ENCODE measurements at places on chromosomes 2 and 18. TPM values are rescaled to one million over a fixed set of nuclear protein-coding genes. Genes with fewer than 3 reads are reported as not detected.

Gene C2orf76
- 8.5 TPM for total RNA-seq

- no peak for DNase-seq
These were observed 37.6 kb downstream of the PPP1R1C start for GRCh38 chr2:182023235-182023634.

Gene DPP4
- total RNA-seq: 297 TPM

DNA sequence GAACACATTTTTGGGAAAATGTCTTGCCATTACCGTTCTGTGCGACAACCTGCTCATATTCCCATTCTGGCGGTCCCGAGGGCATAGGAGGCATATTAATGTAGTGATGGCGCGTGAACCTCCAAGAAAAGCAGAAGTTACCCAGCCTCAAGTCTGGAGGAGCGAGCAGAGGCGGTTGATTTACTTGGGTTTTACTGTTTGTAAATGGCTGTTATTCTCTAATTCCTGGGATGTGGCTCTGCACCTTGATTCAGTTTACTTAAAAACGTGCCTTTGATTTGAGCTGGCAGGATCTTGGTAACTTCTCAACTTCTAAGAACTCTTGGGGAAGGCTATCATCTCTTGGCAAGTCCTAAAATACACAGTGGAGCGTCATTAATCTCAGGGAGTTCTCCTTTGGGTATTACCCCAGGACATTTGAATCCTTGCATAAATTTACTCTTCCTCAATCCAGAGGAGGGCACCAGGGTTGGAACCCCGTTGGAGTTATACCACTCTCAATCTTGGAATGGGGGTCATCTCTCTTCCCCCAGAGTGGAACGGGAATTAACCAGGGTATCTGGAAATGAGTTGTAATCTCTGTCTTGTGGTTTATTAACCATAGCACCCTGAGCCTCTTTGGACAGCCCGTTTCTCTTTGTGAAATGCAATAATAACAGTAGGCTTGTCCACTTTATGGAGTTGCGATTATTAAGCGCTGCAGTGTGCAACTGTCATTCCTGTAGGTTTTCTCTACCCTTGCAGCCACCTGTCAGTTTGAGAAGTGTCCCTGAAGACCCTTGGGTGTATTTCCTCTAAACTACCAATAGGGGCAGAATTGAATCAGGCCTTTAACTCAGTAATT is 2.1 kb downstream of the HK2 start:
- peak; percentile 38 for DNase-seq

DNA sequence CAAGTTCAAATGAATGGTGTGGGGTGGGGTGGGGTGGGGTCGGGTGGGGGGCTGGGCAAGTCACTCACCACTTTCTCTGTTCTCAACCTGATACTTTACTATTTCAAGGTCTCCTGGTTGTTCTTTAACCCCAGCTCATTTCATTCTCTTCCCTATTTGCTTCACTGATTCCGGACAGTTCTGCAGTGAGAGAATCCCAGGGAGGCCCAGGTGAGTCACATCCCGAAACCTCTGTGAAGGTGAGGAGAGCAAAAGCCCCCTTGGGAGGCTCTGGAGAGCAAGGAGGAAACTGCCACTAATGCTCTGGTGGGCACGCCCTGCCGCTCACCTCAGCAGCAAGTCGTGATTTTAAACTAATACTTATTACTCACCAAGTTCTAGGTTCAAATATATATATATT is 8.9 kb downstream of the EDAR start:
- no peak for DNase-seq

GRCh38 chr18:7941533-7941932 is 374.4 kb downstream of the PTPRM start:
- DNase-seq: no peak

Gene SYT4
- total RNA-seq: not detected

GRCh38 chr18:8821531-8821930 is 116.2 kb downstream of the MTCL1 start:
- DNase-seq: no peak

DNA sequence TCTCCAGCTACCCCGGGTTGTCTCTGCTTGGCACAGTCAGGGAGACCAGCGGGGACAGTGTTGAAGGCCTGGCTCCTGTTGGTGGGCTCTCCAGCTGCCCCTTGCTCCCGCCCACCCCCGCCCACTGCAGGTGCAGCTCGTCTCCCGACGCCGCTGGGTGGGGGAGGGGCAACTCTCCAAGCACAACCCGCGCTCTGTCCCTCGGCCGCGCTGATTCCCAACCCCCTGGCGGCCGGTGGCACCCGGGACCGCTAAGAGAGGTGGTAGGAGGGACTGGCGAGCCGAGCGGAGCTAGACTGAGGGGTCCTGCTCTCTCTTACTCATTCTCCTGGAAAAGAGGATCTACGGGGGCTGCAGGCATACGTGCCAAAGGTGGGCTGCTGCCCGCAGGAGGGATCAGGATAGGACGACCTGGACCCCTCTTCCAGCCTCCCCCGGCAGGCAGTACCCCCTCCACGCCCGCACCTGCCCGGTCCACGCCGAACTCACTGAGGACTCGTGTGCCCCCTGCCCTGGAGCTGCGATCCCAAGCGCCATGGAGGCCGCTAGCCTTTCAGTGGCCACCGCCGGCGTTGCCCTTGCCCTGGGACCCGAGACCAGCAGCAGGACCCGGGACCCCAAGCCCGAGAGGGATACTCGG is 44.5 kb downstream of the DDX18 start:
- no peak for DNase-seq

Gene CDCA7
- total RNA-seq: 1.3 TPM

Gene TUBA4B
- not detected for total RNA-seq

Gene SKOR2
- not detected for total RNA-seq

DNA sequence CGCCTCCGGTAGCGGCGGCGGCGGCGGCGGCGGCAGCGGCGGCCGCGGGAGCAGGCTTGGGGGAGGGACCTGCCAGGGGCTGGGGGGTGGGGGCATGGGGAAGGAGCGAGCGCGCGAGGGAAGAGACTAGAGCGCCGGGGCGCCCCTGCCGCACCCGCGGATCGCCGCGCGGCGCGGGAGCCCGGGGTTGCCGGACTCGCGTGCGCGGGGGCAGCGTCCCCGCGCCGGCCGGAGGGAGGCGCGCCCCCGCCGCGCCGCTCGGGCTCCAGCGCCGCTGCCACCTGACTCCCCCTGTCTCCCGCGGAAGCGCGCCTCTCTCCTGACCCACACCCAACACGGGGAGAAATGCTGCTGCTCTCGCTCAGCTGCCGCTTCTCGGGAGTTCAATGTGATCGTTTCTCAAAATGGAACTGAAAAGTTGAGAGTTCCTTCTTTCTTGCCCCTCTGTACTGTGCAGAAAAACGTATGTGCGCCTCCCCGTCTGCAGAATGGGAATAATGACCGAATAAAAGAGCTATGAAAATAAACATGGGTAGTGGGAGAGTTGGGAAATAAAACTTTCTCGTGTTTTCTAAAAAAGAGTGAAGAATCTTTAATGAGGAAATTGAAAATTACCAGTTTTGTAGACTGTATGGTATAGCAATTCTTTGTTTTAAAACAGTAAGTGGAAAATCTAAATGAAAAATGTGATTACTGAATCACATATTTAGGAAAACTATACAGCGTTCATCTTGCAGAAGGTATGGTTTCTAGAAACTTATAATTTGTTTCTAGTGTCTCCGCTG is 455 bp upstream of the TLK1 start:
- DNase-seq: peak; percentile 71

Gene CNOT9
- 31.4 TPM for total RNA-seq

Gene GLB1L
- 28.2 TPM for total RNA-seq

DNA sequence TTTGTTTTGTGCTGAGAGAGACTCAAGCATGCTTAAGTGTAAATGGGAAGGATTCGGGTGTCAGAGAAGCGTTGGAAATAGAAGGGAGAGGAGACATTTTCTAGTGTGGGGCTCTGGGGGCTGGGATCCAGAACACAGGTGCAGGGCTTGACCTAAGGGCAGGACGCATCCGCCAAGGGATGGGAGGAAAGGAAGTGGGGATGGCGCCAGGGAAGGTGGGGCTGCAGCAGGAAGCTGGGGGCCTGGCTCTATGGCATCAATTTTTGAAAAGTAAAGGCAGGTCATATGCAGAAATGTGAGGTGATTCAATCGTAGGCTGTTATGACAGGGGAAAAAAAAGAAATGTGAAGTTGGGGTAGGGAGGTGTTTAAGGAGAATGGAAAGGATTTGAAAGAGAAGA is 143.2 kb upstream of the SERTAD2 start:
- DNase-seq: no peak

Gene PSMD1
- total RNA-seq: 125 TPM

Gene TAF4B
- total RNA-seq: 2.6 TPM

DNA sequence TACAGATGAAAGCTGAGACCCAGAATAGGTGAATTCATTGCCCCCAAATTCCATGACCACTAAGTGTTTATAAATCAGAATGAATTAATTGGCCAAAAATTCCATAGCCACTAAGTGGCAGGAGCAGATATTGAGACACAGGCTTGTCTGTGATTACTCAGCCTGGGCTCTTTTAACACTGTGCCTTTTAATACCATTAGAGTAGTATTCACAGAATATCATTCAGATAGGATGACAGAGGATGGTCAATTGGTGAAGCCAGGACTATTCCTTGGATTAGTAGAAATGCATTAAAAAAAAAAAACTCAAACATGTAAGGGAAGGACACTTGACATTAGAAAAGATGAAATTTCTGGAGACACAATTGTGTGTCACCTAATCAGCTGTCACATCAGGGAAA is 698.6 kb downstream of the DCC start:
- DNase-seq: no peak

GRCh38 chr2:228268756-228269155 is 87.3 kb upstream of the SPHKAP start:
- DNase-seq: no peak

Gene CPS1
- 25.7 TPM for total RNA-seq

DNA sequence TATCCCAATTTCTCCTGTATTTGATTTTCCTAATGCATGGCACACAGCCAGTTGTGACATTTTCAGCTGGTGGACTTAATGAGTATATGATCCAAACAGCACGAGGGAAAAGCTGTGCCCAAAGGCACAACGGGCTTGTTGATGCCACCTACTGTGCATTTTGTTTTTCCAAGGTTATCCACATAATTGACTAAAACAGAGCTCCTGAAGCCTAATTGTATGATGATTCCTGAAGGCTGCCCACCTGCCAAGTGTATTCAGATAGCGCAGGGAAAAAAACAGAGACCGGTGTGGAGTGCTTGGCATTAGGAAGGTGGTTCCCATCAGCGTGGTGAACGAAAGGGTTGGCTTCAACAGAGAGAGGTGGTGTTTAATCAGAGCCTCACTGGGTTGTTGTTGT is 14.9 kb downstream of the RBMS1 start:
- no peak for DNase-seq

- no peak for DNase-seq
These were observed 11.2 kb downstream of the VIL1 start for GRCh38 chr2:218429911-218430692.

Gene AKAIN1
- total RNA-seq: not detected

GRCh38 chr18:79950515-79951341 is 725 bp downstream of the SLC66A2 start:
- no peak for DNase-seq

- DNase-seq: no peak
These were observed 5.8 kb downstream of the SOCS6 start for GRCh38 chr18:70294471-70295191.

Gene GCFC2
- total RNA-seq: 7.7 TPM

Gene LRRC30
- total RNA-seq: not detected

Gene POMC
- total RNA-seq: 0.66 TPM

GRCh38 chr2:215189393-215189792 is 51.0 kb upstream of the ABCA12 start:
- no peak for DNase-seq

All from fibroblast of lung (primary cell).